ENCODE measurements at places on chromosomes 2 and 18. TPM values are rescaled to one million over a fixed set of nuclear protein-coding genes. Genes with fewer than 3 reads are reported as not detected.

DNA sequence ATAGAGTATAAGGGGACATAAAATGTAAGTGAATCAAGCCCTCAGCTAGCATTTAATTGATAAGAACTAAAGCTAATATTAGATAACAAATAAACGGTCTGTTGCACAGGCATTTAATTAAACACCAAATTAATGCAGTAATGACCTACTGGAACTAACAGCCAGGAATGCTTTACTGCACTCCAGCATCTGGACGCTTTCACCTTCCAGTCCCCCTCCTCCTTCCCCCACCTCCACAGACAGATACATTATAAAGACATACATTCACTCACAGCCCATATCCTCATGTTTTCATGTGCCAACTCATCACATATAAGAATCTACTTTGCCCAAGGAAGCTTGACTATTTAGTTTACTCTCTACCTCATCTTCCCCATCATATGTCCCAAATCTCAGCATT lies 337.4 kb upstream of the PIK3C3 start:
- DNase-seq, result no peak

- DNase-seq, result no peak
Observed at GRCh38 chr18:35390951-35391700, 14.0 kb upstream of the ZNF396 start.

DNA sequence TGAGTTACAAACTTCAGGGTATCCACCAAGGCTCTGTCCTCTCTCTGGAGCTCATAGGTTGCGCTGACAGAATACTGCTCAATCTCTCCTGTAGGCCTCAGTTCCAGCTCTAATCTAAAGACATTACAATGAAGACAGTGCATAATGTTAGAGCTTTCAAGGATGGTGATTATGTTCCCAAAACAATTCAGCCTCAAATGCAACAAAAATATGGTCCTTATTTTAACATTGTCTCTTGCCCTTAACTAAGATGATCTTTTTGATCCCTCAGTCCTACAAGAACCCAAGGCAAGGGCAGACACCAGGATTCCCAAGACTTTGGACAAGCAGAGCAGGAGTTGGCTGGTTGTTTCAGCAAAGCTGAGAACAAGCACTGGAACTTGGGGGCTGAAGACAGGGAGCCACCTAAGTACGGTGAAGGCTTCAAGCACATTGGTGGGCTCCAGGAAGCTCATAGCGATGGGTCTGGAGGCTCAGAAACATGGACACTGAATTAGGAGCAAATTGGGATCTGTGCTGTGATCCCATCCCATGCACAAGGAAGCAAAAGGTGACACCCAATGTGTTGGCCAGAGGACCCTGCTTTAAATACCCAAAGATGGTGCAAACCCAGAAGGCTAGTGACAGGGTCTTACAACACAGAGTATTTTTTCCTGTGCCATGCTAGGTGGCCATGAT lies 24.7 kb downstream of the APOB start:
- no peak for DNase-seq

DNA sequence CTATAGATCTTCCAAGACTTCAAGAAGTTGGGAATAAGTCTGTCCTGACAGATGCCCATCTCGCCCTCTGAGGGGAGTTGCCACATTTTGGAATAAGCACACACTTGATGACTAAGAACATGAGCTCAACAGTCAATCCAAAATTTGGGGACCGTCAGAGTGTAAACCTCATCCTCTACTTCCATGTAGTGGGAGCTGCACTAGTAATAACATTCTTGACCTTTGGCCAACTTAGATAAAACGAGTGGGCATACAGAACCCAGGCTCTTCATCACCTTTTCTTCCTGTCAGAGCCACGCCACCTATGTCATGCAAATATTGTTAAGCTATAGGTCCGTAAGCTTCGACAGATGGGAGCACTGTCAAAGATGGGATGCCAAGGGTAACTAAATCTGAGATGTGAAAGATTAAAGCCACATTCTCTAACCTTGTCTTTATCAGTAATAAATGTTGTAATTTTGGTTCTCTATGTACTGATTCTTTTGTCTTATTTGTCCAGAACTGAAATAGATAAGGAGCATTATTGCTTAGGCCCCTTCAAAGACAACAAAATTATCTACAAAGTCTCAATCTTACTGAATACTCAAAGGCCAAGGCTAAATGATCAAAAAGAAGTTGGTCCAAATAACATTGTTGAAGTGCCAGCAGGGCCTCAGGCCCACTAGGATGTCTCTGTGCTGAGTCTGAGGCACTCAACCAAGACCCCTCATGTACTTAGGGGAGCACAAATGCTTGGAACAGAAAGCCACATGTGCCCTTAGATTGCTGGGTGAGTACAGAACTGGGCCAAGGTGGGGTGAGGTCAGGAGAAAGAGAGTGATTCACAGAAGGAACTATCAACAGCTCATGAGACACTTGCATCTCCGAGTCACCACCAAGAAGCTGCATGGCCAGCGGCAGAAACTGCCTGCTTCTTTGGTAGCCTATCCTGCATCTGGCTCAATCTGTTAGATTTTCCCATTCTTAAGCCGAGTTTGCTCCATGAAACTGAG lies 15.0 kb downstream of the CDH2 start:
- DNase-seq, result no peak

DNA sequence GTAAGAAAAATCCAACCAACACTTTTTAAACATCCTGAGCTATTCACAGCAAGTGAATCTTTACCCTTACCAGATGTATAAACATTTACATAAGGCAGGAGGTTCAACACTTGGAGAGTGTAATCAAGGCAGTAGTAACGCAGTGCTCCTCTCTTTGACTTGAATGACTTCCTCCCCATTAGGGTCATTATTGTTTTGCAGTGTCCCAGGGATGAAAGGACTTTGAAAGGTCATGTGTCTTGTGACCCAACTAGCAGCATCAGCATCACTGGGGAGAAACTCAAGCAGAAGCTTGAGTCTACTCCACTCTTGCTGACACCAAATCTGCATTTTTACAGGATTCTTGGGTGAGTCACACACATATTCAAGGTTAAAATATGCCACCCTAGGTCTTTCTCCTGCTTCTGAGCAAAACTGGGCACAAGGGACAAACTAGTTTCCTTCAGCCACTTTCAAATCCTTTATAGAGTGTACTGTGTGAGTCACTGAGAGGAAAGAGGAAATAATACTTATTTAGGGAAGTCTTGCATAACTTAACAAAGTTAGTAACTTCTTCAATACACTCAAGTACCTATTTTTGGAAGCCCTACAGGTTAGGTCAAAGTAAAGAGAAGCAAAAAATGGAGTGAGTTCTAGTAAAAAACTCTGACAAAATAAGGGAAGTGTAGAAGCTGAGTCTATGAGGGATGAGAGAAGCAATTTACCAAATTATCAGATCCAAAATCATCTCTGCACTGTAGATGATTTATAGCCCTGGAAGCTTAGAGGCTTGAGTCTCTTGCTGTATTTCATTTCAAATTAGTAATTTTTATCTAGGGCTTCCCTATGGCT lies 51.0 kb upstream of the EML4 start:
- DNase-seq, result no peak

- DNase-seq, result peak; percentile 46
Observed at GRCh38 chr18:61308795-61309393, 24.3 kb upstream of the CDH20 start.

GRCh38 chr18:23146861-23147469 lies 11.7 kb downstream of the CABLES1 start:
- no peak for DNase-seq

GRCh38 chr2:177334940-177335543 lies 57.5 kb upstream of the AGPS start:
- peak; percentile 26 for DNase-seq

DNA sequence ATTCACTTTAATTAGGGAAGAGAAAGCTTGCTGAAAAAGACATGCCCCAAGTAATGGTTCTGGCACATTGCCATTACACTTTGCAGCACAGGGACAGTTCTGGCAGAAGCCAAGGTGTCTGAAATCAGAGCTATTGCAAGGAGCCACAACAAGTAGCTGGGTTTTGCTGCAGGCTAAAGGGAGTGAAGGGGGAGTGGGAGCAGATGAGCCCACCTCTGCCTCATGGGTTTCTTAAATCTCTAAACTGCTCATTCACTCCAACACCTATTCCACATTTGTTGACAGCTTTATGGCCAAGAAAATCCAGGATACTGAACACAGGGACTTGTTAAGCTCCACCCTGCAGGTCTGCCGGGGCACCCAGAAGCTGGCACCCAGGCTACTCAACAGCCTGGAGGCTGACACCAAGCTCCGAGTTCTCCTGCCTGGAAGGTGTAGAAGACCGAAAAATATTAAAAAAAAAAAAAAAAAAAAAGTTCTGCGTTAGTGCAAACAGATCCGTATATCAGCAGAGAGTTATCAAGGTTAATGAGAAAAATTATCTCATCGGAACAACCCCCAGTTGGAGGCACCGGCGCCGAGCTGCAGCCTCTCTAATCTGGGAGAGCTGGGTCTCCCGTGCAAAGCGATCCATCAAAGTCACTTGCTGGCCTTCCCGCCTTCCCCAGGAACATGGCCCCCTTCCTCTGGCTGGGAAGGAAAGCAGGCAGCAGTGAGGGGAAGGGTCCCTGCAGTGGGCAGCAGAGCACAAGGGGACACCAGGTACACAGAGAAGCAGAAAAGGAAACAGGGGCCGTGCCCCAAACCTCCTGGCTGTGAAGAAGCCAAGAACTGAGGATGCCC lies 123.7 kb downstream of the HNMT start:
- peak; percentile 47 for DNase-seq

- DNase-seq, result no peak
Observed at GRCh38 chr2:213958086-213958485, 452.8 kb upstream of the VWC2L start.

DNA sequence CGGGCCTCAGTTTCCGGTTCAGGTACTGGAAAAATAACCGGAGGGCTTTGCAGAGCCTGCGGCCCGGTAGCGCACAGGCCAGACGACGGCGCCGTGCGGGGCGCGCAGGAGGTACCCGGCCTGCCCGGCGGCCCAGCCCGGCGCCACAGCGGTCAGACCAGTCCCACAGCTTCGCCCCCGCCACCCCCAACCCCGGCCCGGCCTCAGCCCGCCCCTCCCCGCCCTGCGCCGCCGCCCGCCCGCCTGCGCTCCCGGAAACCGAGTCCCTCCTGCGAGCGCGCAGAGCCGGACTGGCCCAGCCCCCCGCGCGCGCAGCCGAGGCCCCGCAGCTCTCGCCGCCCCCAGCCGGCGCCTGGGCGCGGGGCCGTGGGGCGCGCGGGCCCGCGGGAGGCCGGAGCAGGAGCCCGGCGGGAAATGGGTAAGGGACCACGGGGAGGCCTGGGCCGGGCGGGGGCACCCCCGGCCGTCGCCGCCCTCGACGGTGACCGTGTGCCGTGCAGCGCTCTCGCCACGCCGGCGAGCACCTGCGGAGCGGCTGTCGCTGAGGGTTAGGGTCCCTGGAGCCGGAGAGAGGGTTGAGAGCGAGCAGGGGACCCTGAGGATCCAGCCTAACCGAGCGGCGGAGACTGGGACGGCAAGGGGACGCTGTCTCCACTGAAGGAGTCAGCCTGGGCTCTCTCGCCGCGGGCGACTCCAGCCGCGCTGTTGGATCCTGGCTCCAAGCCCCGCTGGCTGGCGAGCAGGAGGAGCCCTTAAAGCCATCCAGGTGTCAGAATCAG lies 16.5 kb upstream of the PSD4 start:
- peak; percentile 54 for DNase-seq

The HOXD3 gene
- polyA plus RNA-seq, result 0.39 TPM

The IL18RAP gene
- 1.5 TPM for polyA plus RNA-seq

The ZNF396 gene
- polyA plus RNA-seq, result 3.5 TPM

The MC5R gene
- polyA plus RNA-seq, result not detected
